ENCODE measurements at places on chromosomes 6 and 20.

GRCh38 chr6:99178168-99178567 lies 171.3 kb downstream of the FAXC start:
- no peak for ATAC-seq

DNA sequence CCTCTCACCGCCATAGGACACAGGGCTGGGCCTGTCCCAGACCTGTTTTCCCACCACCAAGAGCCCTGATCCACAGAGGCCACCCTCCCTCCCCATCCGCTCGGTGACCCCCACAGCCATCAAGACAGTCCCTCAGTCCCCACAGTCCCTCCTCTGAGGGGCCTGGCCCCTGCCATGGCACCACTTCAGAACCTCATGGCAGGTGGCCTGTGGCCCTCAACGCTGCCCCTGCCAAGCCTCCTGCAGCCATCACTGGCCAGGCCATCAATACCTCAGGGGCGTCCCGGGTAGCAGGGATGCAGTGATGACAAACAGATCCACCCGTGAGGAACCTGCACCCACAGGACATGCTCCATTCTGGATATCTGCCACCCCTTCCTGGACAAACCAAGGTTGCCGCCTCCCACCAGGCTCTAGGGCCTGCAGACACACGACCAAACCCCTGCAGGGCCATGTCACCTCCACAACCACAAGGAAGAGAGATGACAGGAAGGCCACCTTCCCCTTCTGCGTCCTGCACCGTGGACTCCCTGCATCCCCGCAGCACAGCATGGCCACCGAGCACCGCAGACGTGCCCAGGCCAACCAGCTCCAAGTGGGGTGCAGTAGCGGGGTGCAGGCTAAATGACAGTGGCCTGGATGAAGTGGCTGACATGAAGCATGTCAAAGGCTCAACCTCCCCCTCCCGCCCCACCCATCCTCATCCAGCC lies 14.0 kb downstream of the TAF4 start:
- no peak for ATAC-seq

DNA sequence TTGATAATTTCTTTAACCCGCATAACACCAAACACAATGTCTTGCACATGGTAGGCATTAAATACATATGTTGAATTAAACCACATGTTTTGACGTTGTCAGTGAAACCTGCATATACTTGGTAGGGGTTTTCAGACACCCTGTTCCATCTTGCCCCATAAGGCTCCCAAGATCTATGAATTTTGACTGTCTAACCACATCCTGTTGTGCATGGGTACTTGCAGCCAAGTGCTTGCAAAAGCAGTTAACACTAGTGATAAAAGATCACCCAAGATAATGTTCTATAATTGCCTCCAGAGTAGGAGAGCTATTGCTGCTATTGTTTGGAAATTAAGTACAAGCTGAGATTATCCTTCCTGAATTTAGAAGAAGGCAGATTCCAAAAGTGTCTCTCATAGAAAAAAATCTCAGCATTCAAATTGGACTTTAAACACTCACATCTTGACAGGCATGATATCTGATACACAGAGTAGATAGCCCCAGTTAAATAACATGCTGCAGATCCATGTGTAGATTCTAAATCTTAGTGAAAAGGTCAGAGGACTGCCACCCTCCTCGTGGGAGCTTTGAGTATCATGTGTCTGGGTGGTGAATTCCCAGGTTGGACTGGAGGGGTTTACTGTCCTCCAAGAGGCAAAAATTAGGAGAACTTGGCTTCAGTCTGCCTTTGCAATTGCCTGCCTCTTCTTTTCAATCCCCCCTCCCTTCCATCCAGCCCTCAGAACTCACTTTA lies 25.8 kb upstream of the CCN6 start:
- no peak for ATAC-seq

GRCh38 chr6:116251568-116252384 lies 2.1 kb downstream of the TSPYL4 start:
- no peak for ATAC-seq

DNA sequence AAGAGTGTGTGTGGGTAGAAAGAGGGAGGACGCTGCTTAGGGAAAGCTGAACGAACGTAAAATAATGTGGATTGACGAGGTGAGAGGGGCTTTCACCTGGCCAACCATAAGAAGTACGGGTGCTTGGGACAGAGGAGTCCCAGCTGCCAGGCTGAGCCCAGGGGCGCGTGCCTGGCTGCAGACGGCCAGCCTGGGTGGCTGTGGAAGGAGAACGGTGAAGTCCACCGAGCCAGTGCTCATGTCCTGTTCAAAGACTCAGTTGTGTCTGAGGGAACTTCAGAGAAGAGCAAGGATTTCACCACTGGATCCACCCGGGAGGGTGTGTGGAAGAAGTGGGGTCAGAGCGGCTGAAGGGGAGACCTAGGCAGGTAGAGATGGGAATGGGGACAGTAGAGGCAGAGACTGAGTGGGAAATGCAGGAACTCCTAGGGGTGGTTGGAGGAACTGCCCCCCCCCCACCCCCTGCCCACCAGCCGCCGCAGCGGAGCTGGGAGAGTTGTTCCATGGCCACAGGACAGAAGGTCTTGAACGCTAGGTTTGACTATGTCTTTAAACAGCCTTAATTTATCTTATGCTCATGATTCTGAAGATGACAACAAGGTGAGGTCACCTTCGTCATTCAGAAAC lies 68.1 kb upstream of the TBXT start:
- no peak for ATAC-seq

- no peak for ATAC-seq
Measured at GRCh38 chr6:11201015-11201414, 31.5 kb downstream of the NEDD9 start.

DNA sequence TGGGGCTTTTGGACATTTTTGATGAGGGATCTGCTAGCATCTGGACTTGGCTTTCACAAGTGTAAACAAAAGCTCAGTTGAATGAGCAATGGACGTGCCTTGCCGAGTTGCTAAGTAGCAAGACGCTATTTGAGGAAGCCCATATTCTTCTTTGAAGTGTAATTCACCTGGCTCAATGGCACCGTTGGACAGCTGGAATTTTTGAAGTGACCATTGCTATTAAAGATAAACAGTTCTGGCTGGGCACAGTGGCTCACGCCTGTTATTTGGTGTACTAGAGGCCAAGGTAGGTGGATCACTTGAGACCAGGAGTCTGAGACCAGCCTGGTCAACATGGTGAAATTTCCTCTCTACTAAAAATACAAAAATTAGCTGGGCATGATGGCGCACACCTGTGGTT lies 88.8 kb upstream of the SOX4 start:
- no peak for ATAC-seq

- ATAC-seq: peak; percentile 70
Measured at GRCh38 chr6:31559958-31560696, 12.0 kb upstream of the LTA start.

GRCh38 chr6:166621114-166621540 lies 5.9 kb downstream of the RPS6KA2 start:
- no peak for ATAC-seq

DNA sequence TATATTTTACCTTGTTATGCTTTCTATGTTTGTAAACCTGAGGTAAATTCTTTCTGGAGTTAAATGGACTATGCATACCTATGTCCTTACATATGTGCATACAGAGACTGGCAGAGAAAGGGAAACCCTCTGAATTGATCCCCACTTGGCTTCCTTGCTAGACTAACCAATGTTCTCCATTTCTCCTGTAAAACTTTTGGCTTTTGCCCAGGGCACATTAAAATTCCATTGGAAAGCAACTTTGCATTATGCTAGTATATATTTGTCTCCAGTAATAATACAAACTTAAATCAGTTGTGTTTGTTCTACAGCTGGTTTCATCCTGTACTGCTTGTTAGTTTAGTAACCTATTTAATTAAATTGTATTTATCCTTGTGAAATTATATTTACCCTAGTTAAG lies 646.0 kb upstream of the MARCKS start:
- no peak for ATAC-seq

GRCh38 chr6:42509256-42509655 lies 54.6 kb upstream of the UBR2 start:
- no peak for ATAC-seq

DNA sequence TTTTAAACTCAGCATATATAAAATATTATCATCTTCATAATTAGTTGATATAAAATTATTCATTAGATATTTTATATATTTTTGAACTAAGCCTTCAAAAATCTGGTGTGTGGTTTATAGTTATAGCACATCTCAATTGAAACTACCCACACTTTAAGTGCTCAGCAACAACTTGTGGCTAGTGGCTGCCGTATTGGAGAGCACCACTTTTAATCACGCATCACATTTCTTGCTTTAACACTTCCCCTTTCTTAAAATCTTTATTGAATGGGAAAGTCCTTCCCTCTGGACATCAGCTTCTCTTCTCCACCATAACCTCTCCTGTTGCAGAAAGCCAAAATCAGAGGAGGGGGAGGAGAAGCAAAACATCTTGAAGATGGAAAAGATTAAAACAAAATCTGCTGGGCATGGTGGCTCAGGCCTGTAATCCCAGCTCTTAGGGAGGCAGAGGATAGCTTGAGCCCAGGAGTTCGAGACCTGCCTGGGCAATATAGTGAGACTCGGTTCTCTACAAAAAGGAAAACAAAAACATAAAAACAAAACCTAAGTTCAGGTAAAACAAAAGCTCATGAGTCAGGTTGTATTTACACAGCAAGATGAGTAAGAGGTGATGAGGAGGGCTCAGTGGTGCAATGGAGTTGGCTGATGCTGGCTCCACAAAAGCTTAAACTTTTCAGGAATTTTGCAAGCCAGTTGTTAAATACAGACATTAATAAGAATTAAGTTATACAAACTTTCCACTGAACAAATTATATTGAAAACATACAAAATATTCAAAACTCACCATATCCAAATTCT lies 237.0 kb upstream of the SUPT3H start:
- ATAC-seq: no peak

- no peak for ATAC-seq
Measured at GRCh38 chr6:84897988-84898594, 133.7 kb upstream of the TBX18 start.

DNA sequence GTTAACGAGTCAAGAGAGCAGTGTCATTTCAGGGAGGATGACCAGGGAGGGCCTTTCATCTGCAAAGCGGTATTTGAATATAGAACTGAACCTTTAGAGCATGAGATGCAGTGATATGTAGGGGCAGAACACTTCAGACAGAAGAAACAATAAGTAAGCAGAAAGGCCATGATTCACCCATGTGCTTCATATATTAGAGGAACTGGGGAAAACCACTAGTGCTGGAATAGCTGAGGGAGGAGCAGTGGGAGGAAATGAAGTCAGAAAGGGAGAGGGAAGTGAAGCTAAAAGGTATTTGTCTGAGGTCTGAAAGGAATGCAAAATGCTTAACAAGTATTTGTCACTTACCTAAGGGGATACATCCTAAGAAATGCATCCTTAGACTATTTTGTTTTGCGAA lies 391.2 kb downstream of the ADGRB3 start:
- ATAC-seq: no peak

DNA sequence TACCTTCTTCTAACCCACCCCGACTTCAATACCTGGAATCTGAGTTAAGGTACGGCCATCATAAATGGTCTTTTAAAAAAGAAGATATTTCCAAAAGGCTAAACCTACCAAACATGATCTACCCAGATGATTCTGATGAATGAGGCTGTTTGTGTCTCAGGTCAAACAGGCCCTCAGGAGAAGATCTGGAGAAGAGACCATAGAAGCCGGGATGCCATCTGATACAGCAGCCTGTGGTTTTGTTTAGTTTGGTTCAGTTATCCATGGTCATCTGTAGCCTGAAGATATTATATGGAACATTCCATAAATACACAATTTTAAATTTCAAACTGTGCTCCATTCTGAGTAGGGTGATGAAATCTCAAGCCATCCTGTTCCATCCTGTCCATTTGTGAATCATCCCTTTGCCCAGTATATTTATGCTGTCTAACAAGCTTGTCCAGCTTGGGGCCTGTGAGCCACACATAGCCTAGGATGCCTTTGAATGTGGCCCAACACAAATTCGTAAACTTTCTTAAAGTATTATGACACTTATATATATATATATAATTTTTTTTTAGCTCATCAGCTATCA lies 4.0 kb upstream of the CAP2 start:
- no peak for ATAC-seq

- no peak for ATAC-seq
Measured at GRCh38 chr6:34536959-34537848, 18.9 kb downstream of the SPDEF start.

- ATAC-seq: no peak
Measured at GRCh38 chr6:74113901-74114300, 417.9 kb downstream of the CD109 start.

- no peak for ATAC-seq
Measured at GRCh38 chr20:63701329-63702035, 5.0 kb downstream of the TNFRSF6B start.

GRCh38 chr20:63230800-63231268 lies 4.9 kb upstream of the BIRC7 start:
- ATAC-seq: peak; percentile 76

GRCh38 chr6:81749707-81750106 lies 2.8 kb downstream of the TENT5A start:
- ATAC-seq: no peak

GRCh38 chr6:164870164-164870563 lies 439.2 kb downstream of the C6orf118 start:
- ATAC-seq: no peak

- ATAC-seq: peak; percentile 37
Measured at GRCh38 chr20:41334443-41335421, 5.9 kb upstream of the LPIN3 start.

DNA sequence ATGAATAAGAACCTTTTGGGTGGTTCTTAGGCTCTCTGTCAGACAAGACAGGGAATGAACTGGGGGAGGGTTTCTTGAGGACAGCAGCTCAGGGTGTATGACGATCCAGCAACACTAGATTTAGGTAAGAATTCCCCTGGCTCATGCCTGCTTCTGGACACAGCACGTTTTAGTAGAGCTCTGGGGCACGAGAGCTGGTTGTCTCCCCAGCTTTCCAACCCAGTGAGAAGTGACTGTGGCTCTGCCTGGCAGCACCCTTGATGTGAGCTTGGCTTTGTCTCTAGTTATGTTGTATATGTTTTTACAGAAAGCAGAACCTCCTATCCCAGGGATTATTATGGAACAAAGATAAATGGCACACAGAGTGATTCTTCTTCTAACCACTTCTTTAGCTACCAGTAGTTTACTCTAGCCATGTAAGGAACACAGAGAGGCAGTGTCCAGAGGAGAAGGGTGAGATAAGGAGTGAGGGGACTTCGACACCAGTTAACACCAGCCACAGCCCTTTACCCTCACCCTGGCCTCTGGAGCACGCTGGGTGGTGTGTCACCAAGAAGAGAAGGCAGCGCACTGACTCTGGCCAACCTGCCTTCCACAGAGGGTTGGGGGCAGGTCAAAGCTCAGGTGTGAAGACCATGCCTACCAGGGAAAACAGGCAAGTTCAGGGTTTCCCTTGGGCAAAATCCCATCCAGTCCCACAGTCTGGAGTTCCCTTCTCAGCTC lies 3.9 kb downstream of the APOBEC2 start:
- ATAC-seq: peak; percentile 35

- ATAC-seq: no peak
Measured at GRCh38 chr20:55978550-55978949, 26.8 kb downstream of the CBLN4 start.

GRCh38 chr6:21398741-21399325 lies 194.7 kb upstream of the SOX4 start:
- ATAC-seq: no peak

- no peak for ATAC-seq
Measured at GRCh38 chr6:130018744-130019325, 454 bp downstream of the L3MBTL3 start.

GRCh38 chr6:45959534-45960145 lies 56.0 kb downstream of the CLIC5 start:
- no peak for ATAC-seq

All from gastroesophageal sphincter (tissue), 4 donors.